Occipital lobe (tissue), 3 donors: ENCODE measurements at places on chromosomes 12 and 14. TPM values are rescaled to one million over a fixed set of nuclear protein-coding genes. Genes with fewer than 3 reads are reported as not detected.

- DNase-seq = no peak
Observed at GRCh38 chr12:68506619-68507018, 104.1 kb upstream of the RAP1B start.

GRCh38 chr14:88706425-88706824 is 86.3 kb downstream of the EML5 start:
- no peak for DNase-seq

GRCh38 chr14:22838631-22839041 is 2.3 kb downstream of the MMP14 start:
- DNase-seq = no peak

DNA sequence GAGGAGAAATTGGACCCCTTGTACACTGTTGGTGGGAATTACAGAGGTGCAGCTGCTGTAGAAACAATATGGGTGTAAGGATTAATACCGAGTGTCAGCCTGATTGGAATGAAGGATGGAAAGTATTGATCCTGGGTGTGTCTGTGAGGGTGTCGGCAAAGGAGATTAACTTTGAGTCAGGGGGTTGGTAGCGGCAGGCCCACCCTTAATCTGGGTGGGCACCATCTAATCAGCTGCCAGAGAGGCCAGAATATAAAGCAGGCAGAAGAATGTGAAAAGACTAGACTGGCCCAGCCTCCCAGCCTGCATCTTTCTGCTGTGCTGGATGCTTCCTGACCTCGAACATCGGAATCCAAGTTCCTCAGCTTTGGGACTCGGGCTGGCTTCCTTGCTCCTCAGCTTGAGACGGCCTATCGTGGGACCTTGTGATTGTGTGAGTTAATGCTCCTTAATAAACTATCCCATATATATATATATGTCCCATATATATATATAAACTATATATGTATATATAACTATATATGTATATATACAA is 38.4 kb upstream of the PPP2R5C start:
- no peak for DNase-seq

- DNase-seq = no peak
Observed at GRCh38 chr12:57609781-57610553, 1.3 kb upstream of the ARHGEF25 start.

DNA sequence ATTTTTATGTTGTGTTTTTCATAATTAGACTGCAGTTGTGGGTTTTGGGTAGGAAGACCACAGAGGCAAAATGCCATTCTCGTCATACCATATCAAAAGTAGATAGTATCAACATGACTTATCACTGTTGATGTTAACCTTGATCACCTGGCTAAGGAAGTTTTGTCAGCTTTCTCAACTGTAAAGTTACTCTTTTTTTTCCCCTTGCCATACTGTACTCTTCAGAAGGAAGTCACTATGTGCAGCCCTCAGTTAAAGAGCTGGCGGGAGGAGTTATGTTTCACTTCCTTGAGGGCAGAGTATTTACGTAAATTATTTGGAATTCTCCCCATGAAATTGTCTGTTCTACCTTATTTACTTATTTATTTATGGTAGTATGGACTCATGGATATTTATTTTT is 78.7 kb downstream of the PRORP start:
- DNase-seq = no peak

DNA sequence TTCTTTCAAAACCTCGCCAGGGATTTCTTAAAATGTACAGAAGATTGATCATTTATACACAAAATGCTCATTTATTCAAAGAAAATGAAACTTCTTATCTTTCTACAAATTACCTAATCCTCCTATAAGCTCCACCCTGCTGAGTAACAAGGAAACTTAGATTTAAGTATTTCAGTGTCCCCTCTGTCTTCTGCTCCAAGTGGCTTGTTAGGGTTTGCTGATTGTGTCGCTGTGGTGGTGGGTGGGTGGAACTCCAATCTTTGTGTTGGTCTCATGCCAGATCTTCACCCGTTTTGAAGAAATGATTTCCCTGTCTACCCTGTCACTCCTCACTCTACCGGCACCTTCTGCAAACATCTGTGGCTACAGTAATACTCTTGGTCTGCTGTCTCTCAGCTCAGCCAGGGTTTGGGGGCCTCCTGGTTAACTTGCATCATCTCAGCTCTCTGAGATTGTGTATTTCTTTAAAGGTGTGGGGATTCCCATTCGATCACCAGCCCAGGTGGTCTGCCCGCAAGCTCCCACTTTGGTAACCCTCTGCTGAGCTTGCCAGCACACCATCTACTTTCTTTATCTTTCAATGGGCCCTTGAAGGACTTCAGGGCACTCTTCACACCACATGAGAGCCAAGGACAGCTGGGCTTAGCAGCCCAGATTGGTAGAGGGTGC is 73.8 kb downstream of the DRAM1 start:
- DNase-seq = no peak

The MBIP gene
- total RNA-seq = 24.8 TPM

The PPP1R12A gene
- 176 TPM for total RNA-seq

The NOP9 gene
- 23.7 TPM for total RNA-seq

The ASB2 gene
- not detected for total RNA-seq
